ENCODE measurements at places on chromosomes 13 and 19.
A peak's percentile ranks its signal among the peaks of the same experiment; 100 is the strongest.

- DNase-seq, result peak; percentile 3
Observed at GRCh38 chr13:47426126-47426849, 529.4 kb upstream of the HTR2A start.

DNA sequence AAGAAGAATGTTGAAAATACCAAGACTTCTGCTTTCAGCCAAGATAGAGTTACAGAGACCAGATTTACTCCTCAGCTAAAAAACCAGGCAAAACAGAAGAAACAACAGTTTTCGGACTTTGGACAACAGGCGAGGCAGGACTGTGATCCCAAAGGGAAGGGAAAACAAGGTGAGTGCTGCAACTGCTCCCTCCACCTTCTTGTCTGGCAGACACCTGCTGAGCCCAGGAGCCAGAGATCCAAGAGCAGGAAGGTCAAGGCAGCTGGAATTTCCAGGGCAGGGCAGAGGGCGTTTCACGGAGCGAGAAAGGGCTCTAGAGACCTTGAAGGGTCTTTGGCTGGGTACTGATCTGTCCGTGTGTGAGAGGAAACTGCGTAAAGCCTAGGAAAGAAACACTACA, 32.9 kb upstream of the SLC7A9 start:
- DNase-seq, result no peak

DNA sequence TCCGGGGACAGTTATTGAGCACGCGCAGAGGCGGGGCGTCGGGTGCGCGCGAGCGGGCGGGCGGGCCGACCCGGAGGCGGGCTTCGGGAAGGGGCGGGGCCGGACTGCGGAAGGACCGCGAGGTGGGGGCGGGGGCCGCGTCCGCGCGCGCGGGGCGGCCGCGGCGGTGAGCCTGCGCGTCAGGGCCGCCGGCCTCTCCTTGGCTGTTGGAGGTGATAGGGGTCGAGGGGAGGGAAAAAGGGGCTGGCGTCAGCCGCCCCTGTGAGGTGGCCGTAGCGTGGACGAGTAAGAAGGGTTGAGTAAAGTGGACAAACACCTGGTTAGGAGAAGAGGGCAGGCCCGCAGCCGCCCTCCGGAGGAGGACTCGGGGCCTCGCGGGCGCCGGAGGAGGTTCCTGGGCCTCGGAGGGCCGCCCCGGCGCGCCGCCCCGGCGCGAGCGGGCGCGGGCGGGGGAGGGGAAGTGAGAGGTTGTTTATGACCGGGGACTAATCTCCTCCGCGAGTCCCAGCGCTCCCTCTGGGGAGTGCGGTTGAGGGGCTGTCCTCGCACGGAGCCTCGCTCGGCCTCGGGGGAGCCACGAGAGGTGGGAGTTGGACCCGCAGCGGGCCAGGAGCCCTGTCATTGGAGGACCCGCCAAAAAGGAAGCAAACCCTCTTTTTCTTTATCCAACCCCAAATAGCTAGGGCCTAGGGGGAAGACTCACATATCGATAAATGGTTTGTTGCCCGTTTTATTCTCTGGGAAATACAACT, 547 bp upstream of the INTS6 start:
- DNase-seq, result no peak

DNA sequence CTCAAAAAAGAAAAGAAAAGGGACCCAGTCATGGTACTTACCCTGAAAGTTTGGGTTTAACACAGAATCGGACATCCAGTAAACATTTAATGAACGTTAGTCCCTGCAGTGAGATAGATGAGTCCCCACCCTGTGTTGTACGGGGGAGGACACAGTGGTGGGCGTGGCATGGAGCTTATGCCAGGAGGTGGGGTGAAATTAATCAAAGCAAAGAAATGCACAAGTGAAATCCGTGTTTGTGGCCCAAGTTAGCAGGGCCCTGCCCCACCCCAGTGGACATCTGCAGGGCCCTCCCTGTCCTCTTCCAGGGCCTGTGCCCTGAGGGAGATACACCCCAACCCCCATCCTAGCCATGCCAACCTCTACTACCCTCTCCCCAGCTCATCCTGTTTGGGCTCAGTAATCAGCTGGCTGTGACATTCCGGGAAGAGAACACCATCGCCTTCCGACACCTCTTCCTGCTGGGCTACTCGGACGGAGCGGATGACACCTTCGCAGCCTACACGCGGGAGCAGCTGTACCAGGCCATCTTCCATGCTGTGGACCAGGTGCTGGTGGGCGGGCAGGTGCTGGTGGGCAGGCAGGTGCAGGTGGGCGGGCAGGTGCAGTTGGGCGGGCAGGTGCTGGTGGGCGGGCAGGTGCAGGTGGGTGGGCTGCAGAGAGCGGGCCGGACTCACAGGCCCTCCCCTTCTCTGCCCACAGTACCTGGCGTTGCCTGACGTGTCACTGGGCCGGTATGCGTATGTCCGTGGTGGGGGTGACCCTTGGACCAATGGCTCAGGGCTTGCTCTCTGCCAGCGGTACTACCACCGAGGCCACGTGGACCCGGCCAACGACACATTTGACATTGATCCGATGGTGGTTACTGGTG, 3.9 kb downstream of the MCOLN1 start:
- DNase-seq, result no peak

DNA sequence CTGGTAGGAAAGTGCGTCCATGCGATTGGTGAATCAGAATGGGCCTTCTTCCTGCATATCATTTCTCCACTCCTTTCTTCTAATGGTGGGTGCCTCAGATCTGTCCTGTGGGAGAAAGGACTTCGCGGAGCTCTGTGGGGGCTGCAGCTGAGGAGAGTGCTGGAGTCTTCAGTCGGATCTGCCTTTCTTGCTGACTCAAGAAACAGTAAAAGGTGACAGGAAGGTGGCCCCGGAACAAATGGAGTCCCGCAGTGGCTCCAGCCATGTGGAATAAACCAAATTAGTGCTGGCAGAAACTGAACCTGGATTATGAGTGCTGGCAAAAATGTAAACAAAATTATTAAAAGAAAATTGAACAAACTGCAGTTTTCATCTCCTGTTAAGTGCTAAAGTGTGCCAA, 15.1 kb upstream of the GAS6 start:
- DNase-seq, result no peak

- DNase-seq, result no peak
Observed at GRCh38 chr19:2534423-2535013, 58.6 kb downstream of the GADD45B start.

- DNase-seq, result no peak
Observed at GRCh38 chr13:102236341-102236740, 165.5 kb downstream of the FGF14 start.

DNA sequence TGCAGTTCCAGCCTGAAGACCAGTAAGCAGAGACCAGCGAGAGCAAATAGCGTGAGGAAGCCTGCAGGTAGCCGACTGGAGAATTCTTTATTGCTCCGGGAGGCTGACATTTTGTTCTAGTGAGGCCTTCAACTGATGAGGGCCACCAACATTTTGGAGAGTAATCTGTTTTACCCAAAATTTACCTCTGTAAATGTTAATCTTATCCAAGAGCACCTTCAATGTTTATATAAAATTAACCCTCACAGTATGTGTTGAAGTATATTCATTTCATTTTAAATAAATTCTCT, 546.4 kb upstream of the SLITRK5 start:
- no peak for DNase-seq

- no peak for DNase-seq
Observed at GRCh38 chr13:37709318-37709717, 110.8 kb upstream of the POSTN start.

- DNase-seq, result no peak
Observed at GRCh38 chr13:105929505-105929904, 606.0 kb downstream of the EFNB2 start.

DNA sequence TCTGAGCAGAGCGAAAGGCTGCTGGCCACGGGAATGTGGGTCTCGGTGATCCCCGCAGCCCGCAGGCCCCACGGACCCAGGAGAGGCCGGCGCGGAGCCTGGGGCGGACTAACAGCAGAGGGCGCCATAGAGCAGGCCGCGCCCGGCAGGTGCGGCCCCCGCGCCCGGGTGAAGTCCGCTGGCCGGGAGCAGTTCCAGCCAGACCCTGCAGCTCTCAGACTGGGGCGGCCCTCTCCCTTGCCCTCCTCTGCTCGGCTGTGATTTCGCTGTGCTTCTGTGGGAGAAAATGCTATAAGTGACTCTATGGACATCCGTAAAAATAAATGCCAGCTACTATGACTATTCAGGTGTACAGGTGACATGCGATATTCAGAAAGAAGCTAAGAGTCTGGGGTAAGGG, 37.7 kb downstream of the GSX1 start:
- peak; percentile 48 for DNase-seq

GRCh38 chr13:108813587-108814170, 184.3 kb downstream of the MYO16 start:
- DNase-seq, result no peak

DNA sequence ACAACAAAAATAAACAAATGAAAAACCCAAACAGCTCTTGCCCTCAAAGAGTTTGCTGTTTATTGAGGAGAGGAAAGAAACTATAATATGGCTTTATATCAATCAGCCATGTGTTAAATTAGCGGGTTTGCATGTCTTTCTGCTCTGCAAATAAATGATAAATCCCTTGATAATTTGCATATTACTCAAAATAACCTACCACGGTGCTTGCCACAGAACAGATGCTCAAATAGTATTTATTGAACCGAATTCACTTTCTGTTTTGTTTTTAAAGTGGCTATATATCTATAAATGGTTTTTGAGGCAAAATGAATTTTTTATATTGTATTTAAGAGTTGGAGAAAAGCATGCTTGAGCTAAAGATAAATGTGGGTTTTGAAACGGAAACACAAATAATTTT, 428.1 kb downstream of the ITGBL1 start:
- no peak for DNase-seq

- DNase-seq, result no peak
Observed at GRCh38 chr13:69291292-69291906, 816.2 kb upstream of the ATXN8OS start.

GRCh38 chr13:58302349-58302748, 670.8 kb downstream of the PCDH17 start:
- DNase-seq, result no peak

DNA sequence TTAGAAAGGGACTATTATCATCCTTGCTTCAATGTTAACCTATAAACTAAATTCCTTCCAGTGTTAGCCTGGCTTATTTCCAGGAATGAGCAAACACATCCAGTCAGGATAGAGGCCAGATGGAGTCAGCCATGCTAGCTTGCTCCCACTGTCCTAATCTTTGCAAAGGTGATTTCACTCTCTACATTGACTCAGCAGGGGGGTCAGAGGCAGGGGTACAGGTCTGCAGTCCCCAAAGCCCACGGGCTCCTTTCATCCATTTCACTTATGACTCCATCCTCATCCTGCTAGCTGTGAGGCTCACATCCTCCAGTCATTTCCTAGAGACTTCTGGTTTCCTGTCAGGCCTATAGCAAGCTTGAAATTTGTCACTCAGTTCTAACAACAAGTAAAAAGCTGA, 63.4 kb upstream of the CEACAM8 start:
- DNase-seq, result no peak

- DNase-seq, result no peak
Observed at GRCh38 chr19:30622276-30622675, 250.1 kb downstream of the ZNF536 start.

- no peak for DNase-seq
Observed at GRCh38 chr19:17304386-17305215, 1.1 kb upstream of the MRPL34 start.

DNA sequence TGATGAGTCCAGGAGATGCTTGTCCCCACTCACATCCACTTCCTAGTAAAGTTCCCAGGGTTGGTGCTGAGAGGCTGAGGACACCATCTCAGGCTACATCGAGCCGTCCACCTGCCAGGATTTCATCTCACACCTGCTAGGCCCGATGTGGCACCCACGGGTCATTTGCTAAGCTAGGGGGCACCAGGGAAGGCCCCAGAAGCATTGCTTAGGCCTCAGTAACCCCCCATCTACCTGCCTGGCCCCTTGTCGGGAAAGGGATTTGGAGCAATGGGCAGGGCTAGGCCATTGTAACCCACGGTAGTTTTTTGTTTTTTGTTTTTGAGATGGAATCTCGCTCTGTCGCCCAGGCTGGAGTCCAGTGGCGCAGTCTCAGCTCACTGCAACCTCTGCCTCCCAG, 51.8 kb downstream of the F2RL3 start:
- no peak for DNase-seq

DNA sequence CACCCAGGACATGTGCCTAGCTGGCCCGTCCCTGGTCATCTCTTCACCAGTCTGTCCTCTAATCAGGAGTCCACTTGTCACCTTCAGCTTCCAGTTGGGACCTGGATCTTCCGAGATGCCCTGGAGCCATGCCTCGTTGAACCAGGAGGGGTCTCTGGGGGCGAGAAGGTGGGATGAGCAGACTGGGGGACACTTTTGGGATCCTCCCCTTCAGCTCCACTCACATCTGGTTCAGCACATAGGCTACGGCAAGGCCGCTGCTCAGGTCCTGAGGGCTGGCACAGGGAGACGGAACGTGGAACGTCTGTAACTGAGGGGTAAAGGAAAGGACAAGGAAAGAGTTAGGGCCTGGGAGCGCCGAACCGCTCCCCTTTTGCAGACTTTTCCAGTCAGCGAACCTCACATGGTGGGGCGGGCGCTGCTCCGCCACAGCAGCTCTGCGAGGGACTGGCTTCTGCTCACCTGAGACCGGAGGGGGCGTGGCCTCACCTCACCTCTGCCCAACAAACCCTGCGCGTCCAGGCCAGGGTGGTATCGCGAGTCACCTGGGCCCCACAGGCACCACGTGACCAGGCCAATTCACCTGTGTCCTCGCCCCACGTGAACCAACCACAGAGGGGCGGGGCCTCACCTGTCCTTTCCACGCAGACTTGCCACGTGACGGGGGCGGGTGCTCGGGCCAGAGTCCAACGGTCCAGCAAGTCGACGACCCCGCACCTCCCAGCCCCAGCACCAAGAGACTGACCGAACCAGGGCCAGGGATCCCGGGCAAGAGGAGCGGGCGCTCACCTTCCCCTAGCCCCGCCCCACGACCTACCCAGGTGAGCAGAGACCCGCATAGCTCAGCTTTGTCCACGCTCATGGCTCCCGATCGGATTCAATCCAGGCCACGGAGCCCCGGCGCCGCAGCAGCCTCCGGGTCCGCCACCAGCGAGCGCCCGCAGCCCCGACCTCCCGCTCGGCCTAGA, at the start of gene HOOK2:
TSS of gene HOOK2 (minus strand) at position 965 of the 968 bp plus-strand sequence. CDS start at position 862, 103 bp downstream.
- no peak for DNase-seq

DNA sequence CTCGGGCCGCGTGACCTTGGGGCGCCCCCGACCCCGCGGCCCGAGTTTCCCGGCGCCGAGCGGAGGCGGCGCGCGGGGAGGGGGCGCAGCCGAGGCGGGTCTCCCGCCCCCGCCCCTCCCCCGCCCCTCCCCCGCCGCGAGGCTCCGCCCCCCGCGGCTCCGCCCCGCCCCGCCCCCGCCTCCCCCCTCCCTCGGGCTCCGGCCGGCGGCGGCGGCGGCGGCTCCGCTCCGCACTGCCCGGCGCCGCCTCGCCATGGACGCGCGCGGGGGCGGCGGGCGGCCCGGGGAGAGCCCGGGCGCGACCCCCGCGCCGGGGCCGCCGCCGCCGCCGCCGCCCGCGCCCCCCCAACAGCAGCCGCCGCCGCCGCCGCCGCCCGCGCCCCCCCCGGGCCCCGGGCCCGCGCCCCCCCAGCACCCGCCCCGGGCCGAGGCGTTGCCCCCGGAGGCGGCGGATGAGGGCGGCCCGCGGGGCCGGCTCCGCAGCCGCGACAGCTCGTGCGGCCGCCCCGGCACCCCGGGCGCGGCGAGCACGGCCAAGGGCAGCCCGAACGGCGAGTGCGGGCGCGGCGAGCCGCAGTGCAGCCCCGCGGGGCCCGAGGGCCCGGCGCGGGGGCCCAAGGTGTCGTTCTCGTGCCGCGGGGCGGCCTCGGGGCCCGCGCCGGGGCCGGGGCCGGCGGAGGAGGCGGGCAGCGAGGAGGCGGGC, at the start of gene HCN2:
TSS of gene HCN2 (plus strand) at position 189 of the 703 bp plus-strand sequence. CDS start at position 254, 65 bp downstream.
- no peak for DNase-seq

- DNase-seq, result no peak
Observed at GRCh38 chr13:105389373-105389772, 1146.1 kb downstream of the EFNB2 start.

GRCh38 chr19:10817291-10818038, 18.5 kb downstream of the TMED1 start:
- DNase-seq, result peak; percentile 93
